Hematopoietic multipotent progenitor cell treated with erythropoietin and hydrocortisone succinate and interleukin-3 and kit ligand, for 8 days (in vitro differentiated cells): ENCODE measurements at places on chromosomes 2 and 18.

- no peak for DNase-seq
These were observed 70.2 kb upstream of the TEX51 start for GRCh38 chr2:126828491-126828890.

DNA sequence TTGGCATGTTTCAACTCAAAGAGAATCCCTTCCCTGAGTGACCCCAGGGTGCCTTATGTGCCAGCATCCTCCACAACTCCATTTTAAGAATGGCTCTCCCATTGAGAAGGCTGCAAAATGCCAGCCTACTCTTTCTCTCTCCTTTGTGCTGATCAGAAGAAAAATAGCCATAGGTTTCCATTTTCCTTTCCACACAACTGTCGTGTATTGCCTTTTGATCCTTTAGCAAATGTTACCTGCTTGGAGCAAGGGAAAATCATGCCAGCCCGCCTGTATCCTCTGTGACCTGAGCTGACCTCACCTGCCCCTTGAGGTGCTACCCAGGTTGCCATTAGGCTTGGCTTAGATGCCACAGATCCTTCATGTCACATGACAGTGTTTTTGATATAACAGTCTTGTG is 38.8 kb downstream of the DPYSL5 start:
- DNase-seq: no peak

DNA sequence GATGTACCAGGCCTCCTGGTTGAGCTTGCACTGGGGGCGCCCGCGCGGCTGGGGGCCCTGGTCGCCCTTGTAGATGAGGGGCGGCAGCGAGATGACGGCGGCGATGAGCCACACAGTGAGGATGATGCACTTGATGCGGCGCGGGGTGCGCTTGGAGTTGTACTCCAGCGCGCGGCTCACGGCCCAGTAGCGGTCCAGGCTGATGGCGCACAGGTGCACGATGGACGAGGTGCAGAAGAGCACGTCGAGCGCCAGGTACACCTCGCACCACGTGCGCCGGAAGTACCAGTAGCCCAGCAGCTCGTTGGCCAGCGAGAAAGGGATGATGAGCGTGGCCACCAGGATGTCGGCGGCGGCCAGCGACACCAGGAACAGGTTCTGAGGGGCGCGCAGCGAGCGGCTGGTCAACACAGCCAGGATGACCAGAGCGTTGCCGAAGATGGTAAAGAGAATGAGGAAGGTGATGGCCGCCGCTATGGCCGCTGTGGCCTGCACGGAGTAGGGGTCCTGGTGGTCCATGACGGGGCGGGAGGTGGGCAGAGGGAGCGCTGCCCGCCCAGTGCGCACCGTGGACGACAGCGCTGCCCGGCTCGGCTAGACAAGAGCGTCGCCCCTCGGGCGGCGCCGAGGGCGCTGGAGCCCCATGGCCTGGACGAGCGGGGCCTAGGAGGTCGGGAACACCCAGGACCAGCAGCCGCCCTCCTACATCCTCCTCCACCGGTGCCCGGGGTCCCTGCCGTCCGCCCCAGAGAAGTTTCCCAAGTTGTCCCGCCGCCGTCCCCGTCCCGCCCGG is 544 bp downstream of the ADRA2B start:
- DNase-seq: no peak

GRCh38 chr2:55168221-55169154 is 63.6 kb downstream of the CLHC1 start:
- peak; percentile 77 for DNase-seq

GRCh38 chr2:9310798-9311197 is 104.2 kb downstream of the ASAP2 start:
- no peak for DNase-seq

DNA sequence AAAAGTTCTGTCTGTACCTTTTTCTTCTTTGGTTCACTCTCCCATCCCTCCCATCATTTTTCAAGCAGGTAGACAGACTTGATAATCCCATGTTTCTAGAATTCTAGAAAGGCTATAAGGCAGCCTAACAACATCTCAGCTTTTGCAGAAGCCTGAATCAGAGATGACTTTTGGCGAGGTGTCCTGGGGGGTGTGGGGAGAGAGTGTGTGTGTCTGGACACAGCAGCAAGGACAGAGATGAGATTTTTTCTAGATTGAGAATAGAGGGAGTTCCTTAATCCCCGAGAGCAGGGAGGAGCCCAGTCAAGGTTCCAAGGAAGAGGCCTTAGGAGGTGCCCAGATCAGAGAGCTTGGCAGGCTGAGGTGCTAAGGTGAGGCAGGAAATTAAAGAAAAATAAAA is 22.0 kb upstream of the LAPTM4A start:
- no peak for DNase-seq

DNA sequence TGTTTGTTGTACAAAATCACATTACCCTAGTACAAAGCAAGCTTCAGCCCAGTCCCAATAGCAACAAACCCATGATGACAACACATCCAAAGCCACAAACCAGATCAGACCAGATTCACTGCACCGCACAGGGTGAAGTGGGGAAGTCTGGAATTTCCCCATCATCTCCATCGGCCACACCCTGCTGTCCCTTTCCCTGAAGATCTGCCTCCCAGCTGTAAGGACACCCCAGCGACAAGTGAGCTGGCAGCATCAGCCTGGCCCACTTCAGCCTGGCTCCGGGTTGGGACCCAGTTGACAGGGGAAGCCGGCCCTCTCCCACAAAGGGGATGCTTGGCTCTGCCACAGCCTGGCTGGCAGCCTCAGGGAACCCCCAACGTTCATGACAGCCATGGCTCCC is 207.6 kb downstream of the MGAT5 start:
- DNase-seq: no peak

DNA sequence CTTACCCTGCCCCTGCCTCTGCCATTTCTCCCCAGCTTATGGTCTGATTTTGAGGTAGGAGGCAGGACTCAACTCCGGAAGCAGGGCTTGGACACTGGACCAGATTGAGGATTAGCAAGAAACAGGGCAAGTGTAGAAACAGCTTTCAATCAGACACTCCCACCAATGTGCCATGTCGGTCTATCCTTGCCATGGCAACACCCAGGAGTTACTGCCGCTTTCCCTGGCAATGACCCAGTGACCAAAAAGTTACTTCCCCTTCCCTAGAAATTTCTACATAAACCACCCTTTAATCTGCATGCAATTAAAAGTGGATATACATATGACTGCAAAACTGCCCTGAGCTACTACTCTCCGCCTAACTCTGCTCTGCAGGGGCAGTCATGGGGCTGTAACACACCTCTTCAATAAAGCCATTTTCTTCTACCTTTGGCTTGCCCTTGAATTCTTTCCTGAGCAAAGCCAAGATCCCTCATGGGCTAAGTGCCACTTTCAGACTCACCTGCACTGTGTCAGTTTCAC is 156.7 kb downstream of the LPIN1 start:
- DNase-seq: no peak

DNA sequence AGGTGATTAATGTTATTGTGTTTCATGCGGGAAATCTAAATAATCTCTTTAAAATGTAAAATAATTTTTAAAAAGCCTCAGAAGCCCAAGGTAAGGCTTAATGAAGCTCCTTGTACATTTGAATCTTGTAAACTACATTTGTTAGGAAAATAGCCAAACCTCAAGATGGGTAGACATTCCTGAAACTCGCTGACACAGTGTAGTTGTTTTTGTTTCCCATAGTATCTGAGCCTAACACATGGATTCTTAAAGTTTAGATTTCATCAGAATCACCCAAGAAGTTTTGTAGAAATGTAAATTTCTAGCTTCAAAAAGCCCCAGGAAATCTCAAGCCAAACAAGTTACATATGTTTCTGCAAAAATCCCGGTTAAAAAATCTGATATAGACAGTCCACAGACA is 1221.1 kb upstream of the ACVR2A start:
- DNase-seq: no peak

- peak; percentile 29 for DNase-seq
These were observed 26.7 kb downstream of the AGPS start for GRCh38 chr2:177419274-177419673.

GRCh38 chr2:12105180-12105579 is 358.7 kb downstream of the LPIN1 start:
- no peak for DNase-seq

- no peak for DNase-seq
These were observed 369.3 kb downstream of the CMPK2 start for GRCh38 chr2:6496376-6496775.

DNA sequence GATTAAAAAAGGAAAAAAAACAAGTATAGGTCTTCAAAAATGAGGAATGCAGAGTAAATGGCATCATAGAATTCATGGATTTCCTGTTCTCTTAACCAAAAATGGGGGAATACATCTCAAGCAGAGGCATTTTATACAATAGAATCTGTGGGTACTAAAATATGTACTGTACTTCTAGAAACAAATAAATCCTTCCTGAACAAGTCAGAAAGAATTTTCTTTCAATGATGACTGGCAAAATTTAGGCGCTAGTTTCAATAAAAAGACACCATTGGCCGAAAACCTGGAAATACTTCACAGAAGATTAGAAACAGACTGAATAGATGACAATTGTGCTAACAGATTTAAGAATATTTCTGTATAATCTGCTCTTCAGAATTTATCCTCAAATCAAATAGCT is 15.1 kb downstream of the TRAK2 start:
- no peak for DNase-seq

GRCh38 chr18:53944721-53945120 is 279.7 kb downstream of the MBD2 start:
- no peak for DNase-seq

GRCh38 chr2:101821828-101822458 is 124.4 kb downstream of the MAP4K4 start:
- no peak for DNase-seq

GRCh38 chr2:195252018-195252417 is 405.0 kb upstream of the SLC39A10 start:
- no peak for DNase-seq
